ENCODE measurements at places on chromosomes 2 and 18.
A peak's percentile ranks its signal among the peaks of the same experiment; 100 is the strongest.

GRCh38 chr2:169734169-169734847 is 676 bp downstream of the KLHL23 start:
- peak; percentile 29 for DNase-seq

DNA sequence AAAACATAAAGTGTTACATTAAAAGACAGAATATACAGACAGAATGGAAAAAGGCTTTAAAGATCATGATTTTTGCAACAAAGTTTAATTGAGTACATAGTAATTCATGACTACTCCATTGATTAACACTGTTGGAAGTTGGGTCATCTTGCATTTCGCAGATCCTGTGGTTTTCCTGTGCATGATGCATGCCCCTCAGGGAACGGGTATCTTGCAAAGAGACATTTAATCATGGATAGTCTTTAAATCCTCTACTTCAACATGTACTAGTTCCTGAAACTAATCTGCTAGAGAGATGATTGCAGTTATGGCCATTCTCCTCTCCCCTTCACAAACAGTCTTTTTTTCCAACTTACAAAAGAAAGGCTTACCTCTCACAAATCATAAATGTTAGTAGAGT is 155.6 kb upstream of the DSEL start:
- DNase-seq, result no peak

GRCh38 chr2:38666556-38666910 is 619 bp downstream of the GALM start:
- DNase-seq, result peak; percentile 53

DNA sequence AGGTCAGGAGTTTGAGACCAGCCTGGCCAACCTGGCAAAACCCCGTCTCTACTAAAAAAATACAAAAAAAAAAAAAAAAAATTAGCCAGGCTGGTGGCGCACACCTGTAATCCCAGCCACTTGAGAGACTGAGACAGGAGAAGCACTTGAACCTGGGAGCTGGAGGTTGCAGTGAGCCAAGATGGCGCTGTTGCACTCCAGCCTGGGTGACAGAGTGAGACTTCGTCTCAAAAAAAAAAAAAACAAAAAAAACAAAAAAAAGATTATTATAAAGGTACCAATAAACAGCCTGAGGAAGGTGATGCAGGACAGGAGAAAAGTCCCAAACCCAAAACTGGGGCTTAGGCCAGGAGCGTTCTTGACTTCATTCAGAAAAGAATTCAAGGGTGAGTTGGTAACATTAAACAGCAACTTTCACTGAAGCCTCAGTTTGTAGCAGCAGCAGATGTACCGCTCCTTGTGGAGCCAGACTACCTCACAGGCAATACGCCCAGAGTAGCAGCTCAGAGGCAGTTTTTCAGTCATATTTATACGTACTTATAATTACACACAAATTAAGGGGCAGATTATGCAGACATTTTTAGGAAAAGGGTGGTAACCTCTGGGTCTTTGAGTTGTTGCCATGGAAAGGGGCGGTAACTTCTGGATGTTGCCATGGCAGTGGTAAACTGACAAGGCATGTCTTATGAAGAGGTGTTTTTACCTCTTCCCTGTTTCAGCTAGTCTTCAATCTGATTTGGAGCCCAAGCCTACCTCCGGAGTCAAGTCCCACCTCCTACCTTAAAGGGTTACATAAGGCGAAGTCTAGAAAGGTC is 1596.6 kb upstream of the CELF4 start:
- no peak for DNase-seq

- no peak for DNase-seq
Observed at GRCh38 chr18:40555914-40556313, 1399.1 kb upstream of the PIK3C3 start.

DNA sequence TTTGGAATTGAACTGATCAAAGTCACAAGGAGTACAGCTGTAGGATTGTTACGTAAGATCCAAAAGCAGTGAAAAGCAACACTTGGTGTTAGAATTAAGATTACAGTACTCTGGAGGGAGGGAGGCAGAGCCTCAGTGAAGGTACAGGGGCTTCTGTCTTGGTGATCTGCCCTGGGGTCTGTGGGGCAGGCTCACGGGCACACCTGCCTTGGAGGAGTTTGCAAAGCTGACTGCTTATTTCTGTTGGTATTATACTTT is 114.9 kb downstream of the NCK2 start:
- no peak for DNase-seq

DNA sequence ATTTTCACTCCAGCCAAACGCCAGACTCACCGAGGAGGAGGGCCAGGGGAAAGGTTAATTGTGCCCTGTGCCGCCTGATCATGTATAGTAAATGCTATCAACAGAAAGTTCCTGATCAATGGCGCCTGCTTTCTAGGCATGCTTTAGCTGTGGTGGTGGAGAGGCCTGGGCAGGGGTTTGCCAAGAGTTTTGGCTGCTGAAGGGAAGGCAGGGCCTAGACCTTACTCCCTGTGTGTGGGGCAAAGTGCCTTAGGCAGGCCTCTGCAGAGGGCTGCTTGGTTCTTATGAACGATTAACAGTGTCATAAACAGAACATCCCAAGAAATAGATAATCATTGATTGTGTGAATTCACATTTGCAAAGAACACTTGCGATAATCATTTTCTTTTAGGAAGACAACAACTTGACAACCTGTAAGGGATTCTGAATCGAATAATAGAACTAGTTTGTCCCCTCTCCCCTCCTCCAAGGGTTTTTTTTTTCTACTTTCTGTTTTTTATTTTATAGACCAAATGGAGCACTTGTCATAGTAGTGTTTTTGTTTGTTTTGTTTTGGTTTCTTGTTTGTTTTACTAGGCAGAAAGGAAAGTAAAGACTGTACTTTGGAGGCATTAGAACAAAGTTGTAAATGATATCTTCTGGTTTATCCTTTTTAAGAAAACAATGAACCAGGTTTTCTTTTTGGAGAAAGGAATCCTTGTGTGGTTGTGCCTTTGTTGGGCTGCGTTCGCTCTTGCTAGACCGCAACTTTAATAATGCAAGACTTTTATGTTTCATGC is 6.5 kb downstream of the TSHZ1 start:
- DNase-seq, result no peak

DNA sequence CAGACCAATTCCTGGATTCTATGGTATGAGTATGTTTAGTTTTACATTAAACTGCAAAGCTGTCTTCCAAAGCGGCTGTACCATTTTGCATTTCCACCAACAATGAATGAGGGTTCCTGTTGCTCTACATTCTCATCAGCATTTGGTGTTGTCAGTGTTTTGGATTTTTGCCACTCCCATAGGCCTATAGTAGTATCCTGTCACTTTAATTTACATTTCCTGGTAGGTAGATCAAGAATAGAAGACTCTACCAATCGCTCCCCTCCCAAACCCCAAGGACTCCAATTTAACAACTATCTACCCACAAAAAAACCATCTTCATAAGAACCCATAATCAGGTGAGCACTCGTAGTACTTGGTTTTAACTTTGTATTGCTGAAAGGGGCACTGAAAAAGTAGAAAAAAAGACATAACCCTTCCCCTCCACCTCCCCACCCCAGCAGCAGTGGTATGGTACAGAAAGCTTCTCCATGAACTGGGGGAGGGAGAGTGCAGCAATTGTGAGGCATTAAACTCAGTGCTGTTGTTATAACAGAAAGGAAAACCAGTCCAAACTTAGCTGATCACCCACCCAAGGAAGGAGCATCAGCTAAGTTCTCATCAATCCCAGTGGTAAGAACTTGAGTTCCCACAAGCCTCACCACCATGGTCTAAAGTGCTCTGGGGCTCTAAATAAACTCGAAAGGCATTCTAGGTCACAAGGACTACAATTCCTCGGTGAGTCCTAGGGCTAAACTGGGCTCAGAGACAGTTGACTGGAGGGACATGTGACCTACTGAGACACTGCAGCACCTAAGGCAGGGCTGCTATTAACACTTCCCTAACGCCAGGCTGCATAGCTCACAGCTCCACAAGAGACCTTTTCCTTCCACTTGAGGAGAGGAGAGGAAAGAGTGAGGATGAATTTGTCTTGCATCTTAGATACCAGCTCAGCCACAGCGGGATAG is 35.5 kb upstream of the CYTIP start:
- no peak for DNase-seq

- no peak for DNase-seq
Observed at GRCh38 chr18:10197097-10197496, 257.3 kb upstream of the APCDD1 start.

DNA sequence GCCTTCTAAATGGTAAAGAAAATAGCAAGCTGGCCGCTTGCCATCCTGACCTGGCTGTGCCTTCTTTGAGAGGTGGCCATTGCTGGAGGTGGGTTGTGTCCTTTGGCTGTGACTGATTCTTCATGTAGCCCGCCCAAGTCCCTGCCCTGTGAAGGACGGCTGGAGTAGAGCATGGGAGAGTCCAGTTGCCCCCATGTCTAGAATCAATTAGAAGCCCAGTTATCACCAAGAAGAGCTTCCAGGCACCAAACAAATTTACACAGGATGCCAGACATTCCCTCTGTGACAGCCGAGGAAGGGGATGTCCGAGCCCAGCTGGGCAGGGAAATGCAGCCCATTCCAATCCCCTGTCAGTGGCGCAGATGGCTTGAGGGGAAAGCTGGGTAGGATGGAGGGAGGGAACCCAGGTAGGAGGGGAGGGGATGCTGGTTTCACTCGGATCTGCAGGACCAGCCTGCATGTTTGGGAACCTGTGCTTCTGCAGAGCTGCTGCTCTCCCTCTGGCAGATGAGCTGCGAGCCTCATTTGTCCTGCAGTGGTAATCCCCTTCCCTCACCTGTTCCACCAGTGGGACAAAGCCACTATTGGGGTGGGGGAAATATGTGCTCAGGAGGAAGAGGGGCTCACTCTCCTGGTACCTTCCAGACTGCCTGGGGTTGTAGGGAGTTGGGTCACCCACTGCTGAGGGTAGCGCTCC is 25.7 kb upstream of the ASB18 start:
- DNase-seq, result no peak

- peak; percentile 43 for DNase-seq
Observed at GRCh38 chr18:51617572-51618260, 420.2 kb upstream of the MEX3C start.

DNA sequence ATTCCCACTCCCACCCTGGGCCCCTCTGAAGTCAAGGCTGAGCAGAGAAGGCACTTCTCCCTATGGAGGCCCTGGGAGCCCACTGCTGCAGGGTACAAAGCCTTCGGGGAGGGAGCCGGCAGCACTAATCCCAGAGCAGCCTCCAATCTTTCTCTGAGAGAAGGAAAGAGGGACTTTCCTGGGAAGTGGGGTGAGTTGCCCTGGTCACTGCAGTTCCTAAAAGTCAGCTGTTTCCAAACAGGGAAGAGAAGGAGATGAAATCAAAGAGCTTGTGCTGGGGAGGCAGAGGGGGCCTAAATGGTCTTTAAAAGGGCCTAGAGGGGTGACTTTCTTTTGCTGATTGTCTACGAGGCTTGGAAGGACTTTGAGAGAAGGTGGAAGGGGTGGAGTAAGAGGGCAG is 264.7 kb downstream of the TNS1 start:
- DNase-seq, result no peak

GRCh38 chr2:229922449-229923386 is at the start of gene FBXO36:
Gene FBXO36 (plus strand): TSS chr2:229922503. CDS start chr2:229922514, 11 bp downstream.
- DNase-seq, result peak; percentile 72

- no peak for DNase-seq
Observed at GRCh38 chr2:119364798-119365197, 1.8 kb downstream of the C2orf76 start.

DNA sequence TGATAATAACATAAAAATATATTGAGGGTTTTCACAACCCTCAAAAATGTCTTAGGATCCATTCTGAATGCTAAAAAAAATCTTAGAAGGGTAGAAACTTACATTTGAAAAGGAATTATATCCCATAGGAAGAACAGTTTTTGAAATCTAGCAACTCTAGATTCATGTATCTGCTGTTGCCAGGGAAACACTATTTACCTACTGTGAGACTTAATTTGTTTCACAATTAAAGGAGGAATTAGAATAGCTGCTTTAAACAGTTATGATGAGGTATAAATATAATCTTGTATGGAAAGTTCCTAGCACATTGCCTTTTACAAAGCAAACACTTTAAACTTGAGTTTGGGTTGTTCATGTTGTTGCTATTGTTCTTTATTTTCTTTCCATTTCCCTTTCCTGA is 988.2 kb downstream of the SUCLG1 start:
- no peak for DNase-seq

GRCh38 chr2:96664366-96664925 is 21.9 kb downstream of the FER1L5 start:
- no peak for DNase-seq

DNA sequence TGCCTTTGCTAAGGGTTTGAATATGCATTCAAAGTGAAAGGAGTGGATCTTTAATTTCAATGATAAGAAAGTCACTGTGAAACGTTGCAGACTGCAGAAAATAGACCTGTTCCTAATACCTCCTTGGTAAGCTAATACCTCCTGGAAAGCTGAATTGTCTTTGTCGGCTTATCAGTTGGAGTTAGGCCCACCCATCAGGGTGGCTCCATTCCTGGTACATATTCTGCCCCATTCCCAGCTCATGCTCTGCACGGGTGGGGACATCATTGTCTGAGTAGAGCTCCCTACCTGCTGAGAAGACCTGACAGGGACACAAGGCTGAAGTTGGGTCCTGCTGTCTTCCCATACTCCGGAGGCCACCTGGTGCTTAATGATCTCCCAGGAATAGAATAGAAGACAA is 203.3 kb downstream of the EN1 start:
- DNase-seq, result no peak

DNA sequence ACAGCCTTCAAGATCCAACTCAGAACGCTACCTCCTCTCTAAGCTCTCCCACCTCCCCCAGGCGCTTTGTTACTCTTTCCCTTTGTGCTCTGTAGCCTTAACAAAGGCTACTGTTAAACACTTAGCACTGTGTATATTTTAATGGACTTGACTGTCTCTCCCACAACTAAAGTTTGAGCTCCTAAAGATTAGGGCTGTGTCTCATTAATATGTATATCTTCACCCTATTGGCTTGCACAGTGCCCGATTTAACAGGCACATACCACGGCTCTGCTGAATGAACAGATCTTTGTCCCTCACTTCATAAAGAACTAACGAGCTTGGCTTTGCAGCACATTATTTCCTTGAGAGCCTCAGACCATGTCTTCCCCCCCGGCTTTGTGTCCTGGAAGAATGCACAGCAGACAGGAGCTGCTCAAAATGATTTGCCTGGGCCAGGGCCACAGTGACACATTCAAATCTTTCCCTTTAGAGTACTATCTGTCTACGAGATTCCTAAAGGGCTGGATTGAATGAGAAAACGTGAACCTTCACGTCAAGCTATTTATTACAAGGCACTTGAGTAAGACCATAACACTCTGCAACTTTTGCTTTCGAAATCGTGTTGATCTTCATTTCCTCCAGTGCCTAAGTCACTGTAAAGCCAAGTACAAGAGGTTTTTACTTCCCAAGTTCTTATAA is 22.1 kb downstream of the ABHD3 start:
- peak; percentile 80 for DNase-seq

DNA sequence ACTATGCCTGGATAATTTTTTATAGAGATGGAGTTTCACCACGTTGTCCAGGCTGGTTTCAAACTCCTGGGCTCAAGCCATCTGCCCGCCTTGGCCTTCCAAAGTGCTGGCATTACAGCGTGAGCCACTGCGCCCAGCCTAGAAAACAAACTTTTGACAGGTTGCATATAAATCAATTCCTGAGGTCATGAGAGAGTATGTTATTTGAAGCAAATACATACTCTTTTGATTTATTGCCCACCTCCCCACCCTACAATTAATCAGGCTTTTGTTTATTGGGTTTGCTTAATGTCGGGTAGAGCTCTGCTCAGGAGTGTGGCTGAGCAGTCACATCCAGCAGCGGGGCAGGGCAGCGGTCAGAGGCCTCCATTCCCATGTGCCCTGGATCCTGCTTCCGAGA is 37.9 kb upstream of the ASB1 start:
- no peak for DNase-seq

GRCh38 chr18:23958036-23958435 is 56.5 kb upstream of the TTC39C start:
- no peak for DNase-seq

- DNase-seq, result no peak
Observed at GRCh38 chr2:100953406-100954043, 48.6 kb upstream of the RPL31 start.
